ENCODE measurements at places on chromosomes 12 and 14.

- DNase-seq, result no peak
These were observed 37.0 kb upstream of the MED13L start for GRCh38 chr12:116314477-116314876.

GRCh38 chr12:13981990-13982389 is 588 bp upstream of the GRIN2B start:
- DNase-seq, result no peak

- DNase-seq, result no peak
These were observed 319.2 kb downstream of the BCL11B start for GRCh38 chr14:98952593-98953350.

DNA sequence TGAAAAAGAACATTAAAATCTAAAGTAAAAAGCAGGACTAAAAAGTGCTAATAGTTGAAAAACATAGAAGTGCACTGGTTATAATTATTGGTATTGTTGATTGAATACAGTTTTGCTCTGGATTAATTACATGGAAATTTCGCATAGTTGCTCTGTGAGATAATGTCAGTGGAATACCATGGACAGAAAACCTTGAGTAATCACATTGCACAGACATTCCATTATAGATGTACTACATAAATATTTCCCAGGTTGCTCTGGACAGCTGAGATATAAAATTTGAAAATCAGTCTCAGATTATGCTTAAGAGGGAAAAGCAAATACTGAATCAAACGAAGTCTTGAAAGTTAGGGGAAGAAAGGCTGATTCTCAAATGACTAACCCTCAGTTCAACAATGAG is 439.3 kb upstream of the FLRT2 start:
- peak; percentile 7 for DNase-seq

- DNase-seq, result peak; percentile 7
These were observed 445.6 kb upstream of the MIS18BP1 start for GRCh38 chr14:45698462-45699134.

DNA sequence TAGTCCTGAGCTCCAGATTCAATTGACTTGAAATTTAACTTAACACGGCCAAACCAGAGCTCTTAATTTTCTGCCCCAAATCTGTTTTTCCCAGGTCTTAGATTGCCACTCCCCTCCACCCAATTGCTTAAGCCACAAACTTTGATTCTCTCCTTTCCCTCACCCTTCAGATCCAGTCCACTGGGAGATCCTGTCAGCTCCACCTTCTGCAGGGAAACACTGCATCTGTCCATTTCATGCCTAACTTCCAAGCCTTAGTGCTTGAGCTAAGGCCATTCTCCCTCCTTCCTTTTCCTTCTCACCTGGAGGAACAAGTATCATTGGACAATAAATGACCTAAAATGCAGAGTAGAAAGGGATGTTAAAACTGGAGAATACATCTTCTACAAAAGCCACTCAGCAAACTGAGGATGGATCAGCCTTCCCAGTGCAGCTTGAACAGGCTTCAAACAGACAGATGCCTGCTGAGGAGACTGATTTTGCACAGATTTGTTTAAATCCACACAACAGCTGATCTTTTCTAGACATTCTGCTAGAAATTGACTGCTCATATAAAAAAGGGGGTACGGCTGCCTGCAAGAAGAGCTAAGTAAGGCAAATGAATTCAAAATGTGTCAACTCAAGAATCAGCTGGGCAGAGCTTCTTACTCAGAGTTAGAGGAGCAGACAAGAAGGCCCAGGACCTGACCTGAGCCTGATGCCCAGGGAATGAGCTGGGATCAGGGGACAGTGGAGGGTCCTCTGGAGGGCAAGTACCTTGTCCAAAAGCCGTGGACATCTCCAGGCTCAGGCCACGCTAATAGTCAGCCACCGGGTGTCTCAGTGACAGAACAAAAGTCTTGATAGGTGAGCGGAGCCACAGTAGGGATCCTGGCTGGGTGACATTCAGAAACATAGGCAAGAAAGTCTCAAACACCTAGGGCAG is 81.3 kb upstream of the RIC8B start:
- DNase-seq, result no peak

GRCh38 chr12:110165540-110166159 is 41.5 kb downstream of the IFT81 start:
- no peak for DNase-seq

DNA sequence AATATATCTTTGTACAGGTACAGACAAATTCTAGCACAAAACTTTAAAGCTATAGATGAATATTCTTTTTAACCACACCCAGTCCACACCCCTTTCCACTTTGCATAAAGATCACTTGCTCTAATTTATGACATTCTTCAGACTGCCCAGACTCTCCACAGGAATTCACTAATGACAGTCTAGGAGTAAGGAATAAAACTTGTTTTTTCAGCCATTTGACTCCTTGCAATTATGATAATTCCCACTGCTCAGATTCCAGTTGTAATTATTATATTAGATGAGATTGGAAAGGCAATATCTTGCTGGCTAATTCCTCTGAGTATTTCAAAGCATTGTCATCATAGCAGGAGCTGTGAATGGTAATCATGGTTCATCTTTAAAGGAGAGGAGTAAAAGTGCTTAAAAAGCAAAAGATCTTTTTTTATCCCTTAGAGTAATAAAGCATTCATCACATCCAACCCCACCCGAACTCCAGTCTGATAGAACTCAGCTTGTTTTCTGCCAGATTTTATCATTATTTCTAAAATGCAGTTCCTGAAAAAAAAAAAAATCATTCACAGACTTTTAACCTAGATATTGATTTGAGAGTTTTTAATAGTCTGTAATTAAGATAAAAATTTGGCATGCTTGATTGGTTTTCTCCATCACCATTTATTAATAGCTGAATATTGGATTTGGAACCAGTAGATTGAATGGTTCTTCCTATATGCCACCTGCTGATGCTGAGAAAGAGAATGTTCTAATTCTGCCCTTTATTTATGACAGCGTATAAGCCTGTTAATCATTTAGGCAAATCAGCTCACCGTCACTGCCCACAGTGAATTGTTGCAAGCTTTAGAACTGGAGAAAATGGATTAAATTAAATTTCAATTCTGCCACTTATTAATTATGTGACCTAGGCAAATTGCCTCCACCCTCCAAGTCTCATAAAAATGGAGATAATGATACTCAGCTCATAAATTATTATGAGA is 93.9 kb upstream of the RASSF8 start:
- no peak for DNase-seq

DNA sequence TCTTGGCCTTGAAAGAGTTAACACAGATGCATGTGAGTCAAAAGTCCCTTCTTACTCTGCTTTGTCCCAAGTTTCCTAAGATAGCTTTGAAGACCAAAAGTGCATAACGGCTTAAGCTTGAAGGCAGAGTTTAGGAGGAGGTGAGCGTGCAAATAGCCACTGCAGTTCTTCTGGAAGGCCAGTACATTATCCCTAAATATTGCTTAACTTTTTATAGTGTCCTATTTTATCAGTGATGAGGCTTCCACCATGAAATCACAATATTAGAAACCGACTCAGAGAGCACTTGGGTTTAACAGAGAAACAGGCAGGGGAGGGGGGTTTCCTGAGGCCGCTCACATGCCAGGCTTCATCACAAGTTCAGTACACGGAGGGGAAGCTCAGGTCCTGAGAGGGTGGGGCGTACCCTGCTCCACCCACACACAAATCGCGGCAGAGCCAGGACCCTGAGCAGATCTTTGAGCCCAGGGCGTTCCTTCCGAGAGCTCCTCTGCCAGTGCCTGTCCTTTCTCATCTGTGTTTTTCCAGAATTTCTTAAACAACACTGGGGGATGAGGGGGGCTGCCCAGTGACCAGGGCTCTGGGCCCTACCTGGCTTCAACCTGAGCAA is 26.8 kb upstream of the BDKRB2 start:
- DNase-seq, result no peak

- DNase-seq, result no peak
These were observed 34.9 kb downstream of the LRTM2 start for GRCh38 chr12:1855241-1855640.

DNA sequence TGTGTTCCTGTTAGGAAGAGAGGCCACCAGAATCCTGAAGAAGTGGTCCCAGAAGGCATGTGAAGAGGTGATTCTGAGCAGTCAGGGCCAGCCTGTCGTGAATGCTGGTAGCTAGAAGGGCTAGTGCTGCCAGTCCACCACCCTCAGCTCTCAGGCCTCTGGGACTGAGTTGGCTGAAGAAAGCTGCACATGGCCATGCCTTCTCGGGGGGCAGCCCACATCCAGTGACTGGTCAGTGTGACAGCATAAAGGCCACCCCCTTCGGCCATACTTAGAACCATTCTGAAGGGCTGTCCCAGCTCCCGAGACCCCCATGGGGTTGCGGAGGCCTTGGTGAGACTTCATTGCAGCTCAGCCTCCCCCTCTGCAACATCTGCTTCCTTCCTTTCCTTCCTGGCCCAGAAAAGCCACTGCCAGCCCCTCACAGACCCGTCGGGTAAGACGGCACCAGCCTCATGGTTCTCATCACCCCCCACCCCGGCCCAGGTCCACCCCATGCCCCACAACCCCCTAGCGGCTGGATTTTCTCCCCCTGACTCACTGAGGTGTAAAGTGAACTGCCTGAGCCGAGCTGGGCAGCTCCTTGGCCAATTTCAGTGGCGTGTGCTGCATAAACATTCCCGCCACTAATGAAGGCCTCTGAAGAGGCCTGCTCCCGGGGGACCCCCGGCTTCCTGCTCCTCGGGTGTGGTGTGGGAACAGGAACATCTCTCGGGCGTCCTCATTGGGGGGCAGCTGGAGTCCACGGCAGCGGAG is 49.5 kb upstream of the DIO3 start:
- DNase-seq, result no peak

DNA sequence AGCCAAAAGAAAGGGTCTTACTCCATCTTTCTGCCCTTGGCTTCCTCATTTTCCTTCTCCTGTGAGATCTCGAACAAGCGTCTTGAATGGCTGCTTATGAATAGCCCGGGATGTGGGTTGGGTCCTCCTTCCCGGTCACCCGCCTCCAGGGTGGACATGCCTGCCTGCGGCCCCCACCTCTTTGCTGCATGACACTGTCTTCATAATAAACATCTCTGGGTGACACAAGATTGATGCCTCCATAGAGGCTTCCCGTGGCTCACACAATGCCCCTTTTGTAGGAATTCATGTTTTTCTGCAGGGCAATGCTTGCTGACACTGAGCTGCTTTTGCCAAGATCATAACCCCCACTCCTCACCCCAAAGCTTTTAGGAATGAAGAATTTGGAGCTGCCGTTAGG is 125.9 kb downstream of the ZNF664 start:
- DNase-seq, result no peak

- DNase-seq, result no peak
These were observed 13.3 kb downstream of the C12orf75 start for GRCh38 chr12:105343836-105344235.
